ENCODE measurements at places on chromosomes 2 and 18. TPM values are rescaled to one million over a fixed set of nuclear protein-coding genes. Genes with fewer than 3 reads are reported as not detected.

The GCG gene
- not detected for total RNA-seq

The CAPN13 gene
- total RNA-seq = not detected

The COLEC12 gene
- total RNA-seq = 13.8 TPM

The TRPM8 gene
- not detected for total RNA-seq

The PIK3C3 gene
- total RNA-seq = 45.8 TPM

The TUBA4B gene
- total RNA-seq = not detected

The PKDCC gene
- 6.9 TPM for total RNA-seq

The CAPN14 gene
- 0.23 TPM for total RNA-seq

The INPP1 gene
- 36.8 TPM for total RNA-seq

The ALPI gene
- not detected for total RNA-seq

The GPAT2 gene
- 6.6 TPM for total RNA-seq

The MDH1B gene
- total RNA-seq = not detected

The PARD3B gene
- total RNA-seq = 30.9 TPM

The UGT1A4 gene
- total RNA-seq = not detected

The CREG2 gene
- 0.88 TPM for total RNA-seq

The C2orf66 gene
- 0.27 TPM for total RNA-seq

The DSG1 gene
- not detected for total RNA-seq

The MAPK4 gene
- total RNA-seq = not detected

The SIX2 gene
- total RNA-seq = 0.32 TPM

The TEKT4 gene
- not detected for total RNA-seq

The RNF125 gene
- total RNA-seq = 0.92 TPM

The RAB6C gene
- not detected for total RNA-seq

The RPRM gene
- not detected for total RNA-seq

The ICOS gene
- not detected for total RNA-seq

The TEX44 gene
- total RNA-seq = not detected

The AOX1 gene
- total RNA-seq = 0.23 TPM

The RAB1A gene
- 176 TPM for total RNA-seq

The TAF1B gene
- 29.4 TPM for total RNA-seq

The SLC4A3 gene
- 0.21 TPM for total RNA-seq

The MEP1B gene
- not detected for total RNA-seq

The GPR45 gene
- total RNA-seq = not detected

The CEP192 gene
- 22.9 TPM for total RNA-seq

The MRO gene
- not detected for total RNA-seq

The LONRF2 gene
- total RNA-seq = not detected

The AQP12A gene
- not detected for total RNA-seq

The INHA gene
- total RNA-seq = not detected
